ENCODE measurements at places on chromosomes 5 and 9.

GRCh38 chr9:116000748-116001329 lies 152.8 kb upstream of the PAPPA start:
- peak; percentile 6 for DNase-seq

- DNase-seq = no peak
Measured at GRCh38 chr9:129273136-129273895, 95.3 kb upstream of the IER5L start.

DNA sequence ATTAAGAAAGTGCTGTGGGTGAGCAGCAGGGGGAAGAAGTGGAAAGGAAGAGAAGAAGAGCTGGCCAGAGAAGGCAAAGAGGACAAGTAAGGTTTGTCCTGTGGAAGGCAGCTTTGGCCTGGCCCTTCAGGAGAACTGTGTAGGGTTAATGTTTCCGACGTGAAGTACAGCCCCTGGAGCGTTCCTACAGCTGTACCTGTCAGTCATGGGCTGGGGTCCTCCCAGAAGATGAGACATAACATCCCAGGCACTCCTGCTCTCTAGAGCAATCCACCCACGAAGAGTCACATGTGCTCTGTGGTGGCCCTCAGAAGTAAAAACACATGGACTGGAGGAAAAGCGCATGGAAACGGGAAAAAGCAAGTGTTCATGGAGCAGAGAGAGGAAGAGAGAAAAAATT lies 237.4 kb downstream of the CAAP1 start:
- no peak for DNase-seq

DNA sequence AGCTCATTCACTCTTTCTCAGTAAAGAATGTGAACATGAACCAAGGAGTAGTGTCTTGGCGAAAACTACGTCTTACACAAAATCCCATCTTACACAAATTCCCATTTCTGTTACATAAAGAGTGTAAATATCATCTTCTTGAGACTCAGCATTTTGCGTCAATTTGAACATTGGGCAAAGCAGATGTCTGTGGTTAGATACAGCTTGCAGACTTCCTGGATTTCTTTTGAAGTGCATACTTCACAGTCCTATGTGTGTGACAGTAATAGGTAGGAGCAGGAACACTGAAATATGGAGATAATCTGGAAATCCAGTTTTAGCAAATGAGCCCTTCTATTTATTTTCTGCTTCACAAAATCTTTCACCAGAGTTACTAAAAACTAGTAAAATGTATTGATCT lies 58.8 kb downstream of the C6 start:
- no peak for DNase-seq

Measured in activated CD4-positive, alpha-beta T cell treated with anti-CD3 and anti-CD28 coated beads, Interleukin-2, Interleukin-4, amounts not matched to agents 100 ng/mL and 50 ng/mL, durations not matched to agents 16 hours and 8 hours (primary cell).